Stimulated activated CD8-positive, alpha-beta memory T cell treated with anti-CD3 and anti-CD28 coated beads, Interleukin-7, amount 100 ng/mL, for 48 hours (primary cell): ENCODE measurements at places on chromosomes 16 and 17.

DNA sequence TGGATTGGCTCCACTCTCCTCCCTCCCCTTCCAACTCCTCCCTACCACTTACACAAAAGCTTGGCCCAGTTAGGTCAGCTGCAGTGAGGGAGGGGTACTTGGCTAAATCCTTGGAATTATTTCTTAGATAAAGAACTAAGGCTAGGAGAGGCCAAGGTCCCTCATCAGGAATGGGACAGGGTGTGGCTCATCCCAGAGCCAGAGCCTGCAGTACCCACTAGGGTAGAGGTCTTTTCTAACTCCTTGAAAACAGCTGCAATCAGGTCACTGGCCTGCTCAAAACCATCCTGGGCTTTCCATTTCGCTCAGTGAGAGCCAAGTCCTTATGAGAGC lies 1.9 kb upstream of the SLC46A1 start:
- DNase-seq = no peak

GRCh38 chr17:61161615-61162134 lies 238.0 kb upstream of the TBX2 start:
- DNase-seq = no peak

DNA sequence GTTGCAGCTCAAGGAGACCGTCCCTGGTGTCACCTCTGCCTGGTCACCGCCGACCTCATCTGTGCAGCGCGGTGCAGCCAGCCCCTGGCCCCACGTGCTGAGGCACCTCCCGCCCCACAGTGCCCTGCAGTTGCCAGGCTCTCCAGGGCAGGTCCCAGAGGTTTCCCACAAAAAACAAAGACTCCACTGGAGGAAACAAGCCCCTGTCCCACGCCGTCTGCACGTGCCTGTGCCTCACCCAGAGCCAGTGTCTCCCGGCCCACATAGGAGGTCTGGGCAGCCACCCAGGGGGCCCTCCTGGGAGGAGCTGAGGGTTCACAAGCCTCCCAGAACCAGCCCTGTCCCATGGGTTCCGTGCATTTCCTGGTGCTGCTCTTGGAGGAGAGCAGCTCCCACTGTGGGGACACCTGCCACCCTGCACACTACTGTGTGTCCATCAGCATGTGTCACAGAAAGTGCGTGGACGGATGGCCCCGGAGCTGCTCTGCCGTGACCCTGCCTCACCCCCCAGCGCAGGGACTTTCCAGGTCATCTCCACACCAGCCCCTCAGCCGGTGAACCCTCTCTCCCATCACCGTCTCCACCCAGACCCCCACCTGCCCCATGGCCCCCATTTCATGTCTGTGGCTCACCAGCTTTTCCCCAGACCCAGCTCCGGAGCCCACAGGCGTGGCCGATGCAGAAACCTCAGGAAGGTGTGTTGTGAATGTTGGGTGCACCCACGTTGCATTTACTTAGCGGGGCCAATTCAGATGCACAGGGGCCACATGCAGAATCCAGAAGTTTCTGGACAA lies 17.0 kb upstream of the CDH15 start:
- DNase-seq = no peak

GRCh38 chr17:83189044-83190003 lies 109.9 kb downstream of the METRNL start:
- DNase-seq = no peak

DNA sequence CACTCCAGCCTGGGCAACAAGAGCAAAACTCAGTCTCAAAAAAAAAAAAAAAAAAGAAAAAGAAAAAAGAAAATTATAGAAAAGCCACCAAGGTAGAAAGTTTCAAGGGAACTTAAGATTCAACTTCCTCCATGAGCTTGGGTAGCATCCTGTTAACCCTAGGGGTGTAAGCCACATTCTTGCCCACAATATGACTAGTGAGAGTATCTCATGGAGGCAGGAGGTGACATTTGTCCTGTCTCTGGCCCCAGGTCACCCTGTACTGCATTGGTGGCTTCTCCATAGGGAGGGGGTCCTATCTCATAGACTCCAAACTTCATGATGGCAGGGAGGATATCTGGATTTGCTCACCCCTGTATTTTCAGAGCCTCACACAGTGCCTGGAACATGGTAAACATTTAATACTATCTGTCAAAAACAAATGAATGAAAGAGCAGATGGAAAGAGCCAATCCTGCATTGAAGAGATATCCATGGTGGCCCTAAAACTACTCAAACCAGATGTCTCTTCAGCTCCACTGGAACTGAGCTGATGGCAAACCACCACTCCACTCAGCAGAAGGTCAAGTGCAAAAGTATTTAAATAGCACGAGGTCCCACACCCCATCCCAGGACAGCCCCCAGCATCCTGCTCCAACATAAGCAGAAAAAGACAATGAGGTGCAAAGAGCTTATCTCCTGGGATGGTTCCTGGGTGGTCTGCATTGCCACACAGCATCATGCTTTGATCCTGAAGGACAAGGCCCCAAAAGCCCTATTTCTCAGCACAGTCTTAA lies 50.3 kb downstream of the EMP2 start:
- DNase-seq = no peak

- DNase-seq = no peak
These were observed 22.9 kb upstream of the CORO6 start for GRCh38 chr17:29645515-29646051.

GRCh38 chr17:50057521-50057991 lies 1.6 kb downstream of the ITGA3 start:
- no peak for DNase-seq

- no peak for DNase-seq
These were observed 365.6 kb downstream of the SLC39A11 start for GRCh38 chr17:72726936-72727335.
